ENCODE measurements at places on chromosomes 13 and 19.

DNA sequence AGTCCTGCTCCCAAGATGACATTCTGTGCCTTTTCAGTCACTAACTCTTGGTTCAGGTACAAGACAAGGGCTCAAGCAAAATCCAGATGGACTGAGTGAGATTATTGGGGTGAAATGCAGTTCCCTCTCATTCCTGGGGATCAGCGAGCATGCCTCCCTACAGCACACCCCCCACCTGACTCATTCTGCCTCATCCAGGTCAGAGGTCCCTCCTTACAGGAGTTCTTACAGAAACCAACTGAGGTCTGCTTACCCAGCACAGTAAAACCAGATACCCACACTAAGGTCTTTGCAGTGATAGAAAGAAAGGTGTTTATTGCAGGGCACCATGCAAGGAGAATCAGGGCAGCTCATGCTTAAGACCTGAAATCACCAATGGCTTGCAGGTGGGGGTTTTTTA is 21.6 kb upstream of the MRI1 start:
- DNase-seq, result no peak

DNA sequence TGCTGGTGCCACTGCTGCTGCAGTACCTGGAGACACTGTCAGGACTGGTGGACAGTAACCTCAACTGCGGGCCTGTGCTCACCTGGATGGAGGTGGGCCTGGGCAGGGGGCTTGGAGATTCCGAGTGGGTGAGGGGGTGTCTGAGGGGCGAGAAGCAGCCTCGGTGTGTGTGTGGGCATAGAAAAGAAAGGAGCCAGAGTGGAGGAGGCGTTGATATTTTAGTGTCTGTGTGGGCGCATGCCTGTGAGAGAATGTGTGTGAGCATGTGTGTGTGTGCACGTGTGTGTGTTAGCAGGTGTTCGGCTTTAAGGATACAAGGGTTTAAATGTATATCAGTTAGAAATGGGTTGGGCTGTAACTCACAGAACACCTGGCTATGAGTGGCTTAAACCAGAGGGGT is 3.7 kb downstream of the ARHGAP33 start:
- DNase-seq, result no peak

DNA sequence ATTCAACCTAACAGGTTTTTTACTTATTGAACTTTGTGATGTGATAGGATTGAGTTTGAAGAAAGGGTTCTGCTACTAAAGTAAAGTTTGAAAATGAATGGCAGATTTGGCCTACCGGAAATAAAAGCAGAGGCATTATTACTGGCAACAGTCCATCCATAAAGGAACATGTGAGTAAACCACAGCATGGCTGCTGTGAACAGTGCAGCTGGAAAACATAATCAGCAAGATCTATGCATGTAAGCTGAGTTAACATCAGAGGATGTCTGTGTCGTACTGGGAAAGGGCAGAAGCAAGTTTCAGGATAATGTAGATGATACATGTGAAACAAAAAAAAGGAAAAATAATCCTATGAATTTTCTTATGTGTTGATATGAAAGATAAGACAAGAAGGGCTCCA is 87.6 kb downstream of the CYSLTR2 start:
- DNase-seq, result no peak

GRCh38 chr19:33699754-33700407 is 78.1 kb downstream of the CHST8 start:
- no peak for DNase-seq

- no peak for DNase-seq
These were observed 117.2 kb upstream of the ARGLU1 start for GRCh38 chr13:106685143-106685542.

GRCh38 chr19:33674626-33675367 is 53.0 kb downstream of the CHST8 start:
- DNase-seq, result no peak

DNA sequence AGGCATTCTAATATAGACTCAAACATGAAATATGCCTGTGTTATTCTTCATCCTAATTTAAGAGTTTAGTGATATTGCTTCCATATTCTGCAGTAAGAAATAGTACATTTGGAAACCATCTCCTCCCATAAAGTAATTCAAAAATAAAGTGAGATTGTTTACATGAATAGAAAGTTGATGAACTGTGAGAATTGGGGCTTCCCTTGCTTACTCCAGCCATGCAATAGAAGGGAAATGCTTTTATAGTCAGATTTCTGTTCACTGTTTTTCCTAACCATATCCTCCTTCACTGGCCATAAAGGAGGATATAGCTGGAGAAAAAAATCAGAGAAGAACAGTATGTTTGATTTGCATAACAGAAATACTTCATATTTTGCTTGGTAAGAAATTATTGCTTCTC is 7.8 kb downstream of the LRCH1 start:
- DNase-seq, result peak; percentile 20

- DNase-seq, result peak; percentile 8
These were observed 92.2 kb downstream of the DCLK1 start for GRCh38 chr13:36038785-36039555.

Measured in G401 (cell line).